OCI-M1 (cell line): ENCODE measurements at places on chromosomes 6 and 20.

GRCh38 chr6:56490993-56491392 is 151.7 kb downstream of the DST start:
- no peak for DNase-seq

DNA sequence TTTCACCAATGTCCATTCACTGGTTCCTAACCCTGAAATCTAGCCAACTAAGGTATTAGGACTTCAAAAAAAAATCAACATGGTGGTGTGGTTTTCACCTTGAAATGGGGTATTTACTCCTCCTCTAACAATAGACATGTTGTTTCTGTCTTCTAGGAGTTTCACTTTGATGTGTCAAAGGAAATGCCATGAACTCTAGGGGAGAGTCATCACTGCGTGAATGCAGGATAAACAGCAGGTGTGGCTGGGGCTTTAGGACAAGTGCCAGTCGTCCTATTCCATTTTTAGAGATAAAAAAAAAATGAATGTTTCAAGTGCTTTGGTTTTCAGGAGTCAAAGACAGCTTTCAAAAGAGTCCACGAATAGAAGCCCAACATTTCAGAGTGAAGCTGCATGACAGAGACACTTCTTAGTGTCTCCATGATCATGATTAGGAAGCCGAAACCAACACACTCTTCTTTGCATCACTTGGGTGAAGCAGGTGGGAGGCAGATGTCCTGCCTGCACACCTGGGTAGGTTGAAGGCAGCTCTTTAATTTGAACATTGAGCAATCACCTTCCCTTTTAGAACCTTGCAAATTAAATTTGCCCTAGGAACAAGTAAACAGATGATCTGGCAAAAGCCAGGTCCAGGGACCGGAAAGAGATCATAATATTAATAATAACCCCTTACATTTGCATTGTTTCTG is 328.5 kb upstream of the PRDM1 start:
- DNase-seq, result no peak

DNA sequence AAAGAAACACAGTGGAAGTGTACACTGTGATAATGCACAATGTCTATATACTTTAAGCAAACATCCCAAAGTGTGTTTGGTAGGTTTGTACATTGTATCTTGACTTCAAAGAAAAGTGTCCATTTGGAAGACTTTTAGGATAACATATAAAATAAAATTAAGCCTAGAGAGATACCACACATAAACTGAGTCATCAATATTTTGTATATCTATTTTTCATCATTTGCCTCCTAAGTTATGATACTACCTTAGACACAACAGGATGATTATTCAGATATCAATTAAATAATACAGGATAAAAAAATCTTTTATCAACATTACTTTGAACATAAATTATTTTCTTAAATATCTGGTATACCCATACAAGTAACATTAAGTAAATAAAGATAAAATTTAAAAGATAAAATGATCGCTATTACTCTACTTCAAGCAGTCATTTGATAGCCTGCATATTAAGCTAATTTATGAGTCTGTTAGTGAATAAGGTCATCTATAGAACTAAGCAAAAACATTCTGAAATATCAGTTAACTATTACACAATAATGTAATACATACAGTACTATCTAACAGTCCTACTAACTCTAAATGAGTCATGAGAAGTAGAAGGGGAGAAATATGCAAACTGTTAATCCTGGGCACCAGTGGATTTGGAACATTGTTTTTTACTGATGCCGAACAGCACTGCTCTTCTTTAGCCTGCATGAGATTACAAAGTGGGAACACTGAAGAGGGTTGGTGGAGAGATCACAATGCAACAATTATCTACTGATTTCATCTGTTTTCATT is 158.4 kb upstream of the SIM1 start:
- DNase-seq, result no peak

DNA sequence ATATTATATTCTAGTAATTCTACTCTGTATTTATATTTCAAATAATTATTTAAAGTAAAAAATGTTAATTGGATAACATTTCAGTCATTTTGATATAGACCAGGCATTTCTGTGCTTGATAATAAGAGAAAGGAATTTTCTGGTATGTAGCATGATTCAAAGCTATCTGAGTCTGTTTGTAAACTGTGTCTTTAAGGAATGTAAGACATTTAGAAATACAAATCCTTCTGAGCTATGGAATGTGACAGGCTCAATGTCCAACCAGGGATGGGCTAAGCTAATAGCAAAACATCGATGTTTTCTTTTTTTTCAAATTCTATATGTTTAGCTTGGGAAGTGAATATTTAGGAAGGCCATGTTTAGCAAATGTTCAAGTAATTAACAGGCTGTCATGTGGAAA is 41.5 kb upstream of the FAM83B start:
- DNase-seq, result no peak

- no peak for DNase-seq
Measured at GRCh38 chr6:48994811-48995210, 468.2 kb downstream of the MMUT start.

DNA sequence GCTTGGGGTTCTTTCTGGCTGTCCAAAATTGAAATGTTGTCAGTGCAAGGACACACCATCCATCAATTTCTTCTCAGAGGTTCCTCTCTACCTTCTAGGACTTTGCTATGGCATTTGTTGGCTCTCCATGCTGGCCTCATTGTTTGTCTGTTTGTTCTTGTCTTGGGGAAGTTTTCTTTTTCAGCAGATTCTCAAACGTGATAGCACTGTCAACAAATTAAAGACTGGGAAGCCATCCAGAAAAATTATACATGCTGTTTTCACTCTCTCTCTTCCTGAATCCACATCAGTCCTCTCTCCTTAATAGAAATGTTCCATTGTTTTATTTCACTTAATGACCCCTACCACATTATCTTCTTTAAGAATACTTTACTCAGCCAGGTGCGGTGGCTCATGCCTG is 130.4 kb downstream of the PCSK2 start:
- no peak for DNase-seq

GRCh38 chr20:52540509-52540908 is 348.9 kb upstream of the ZFP64 start:
- no peak for DNase-seq

DNA sequence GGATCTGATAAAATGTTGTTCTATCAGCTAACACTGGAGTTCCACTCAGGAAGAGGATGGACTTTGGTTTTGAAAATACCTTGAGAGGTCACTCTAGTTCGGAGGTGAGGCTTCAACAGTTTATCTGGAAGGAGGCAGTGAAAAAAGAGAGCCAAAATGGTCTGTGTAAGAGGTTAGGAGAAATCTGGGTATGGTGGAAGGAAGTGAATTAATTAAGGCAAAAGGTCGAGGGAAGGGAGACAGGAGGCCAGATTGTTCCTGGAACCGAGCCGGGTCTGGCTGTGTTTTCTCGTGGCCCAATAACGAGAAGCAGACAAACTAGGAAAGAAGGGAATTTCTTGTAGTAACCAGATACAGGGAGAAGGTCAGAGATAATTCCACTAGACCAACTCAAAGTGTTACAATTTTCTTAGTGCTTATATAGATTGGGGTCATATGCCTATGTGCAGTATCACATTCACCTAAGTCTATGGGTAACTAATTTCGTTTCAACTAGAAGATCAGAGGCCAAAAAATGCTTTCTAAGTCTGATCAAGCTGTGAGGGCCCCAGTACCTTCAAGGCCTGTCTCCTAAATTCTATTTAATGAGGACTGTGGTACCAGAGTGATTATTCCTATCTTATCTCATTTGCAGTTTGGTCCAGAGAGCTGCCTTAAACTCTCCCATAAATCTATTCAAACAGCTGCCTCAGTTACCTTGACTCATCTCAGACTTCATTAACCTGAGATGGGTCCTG is 96.0 kb upstream of the SNX9 start:
- DNase-seq, result no peak

- DNase-seq, result no peak
Measured at GRCh38 chr6:44388887-44389286, 1.4 kb downstream of the CDC5L start.

DNA sequence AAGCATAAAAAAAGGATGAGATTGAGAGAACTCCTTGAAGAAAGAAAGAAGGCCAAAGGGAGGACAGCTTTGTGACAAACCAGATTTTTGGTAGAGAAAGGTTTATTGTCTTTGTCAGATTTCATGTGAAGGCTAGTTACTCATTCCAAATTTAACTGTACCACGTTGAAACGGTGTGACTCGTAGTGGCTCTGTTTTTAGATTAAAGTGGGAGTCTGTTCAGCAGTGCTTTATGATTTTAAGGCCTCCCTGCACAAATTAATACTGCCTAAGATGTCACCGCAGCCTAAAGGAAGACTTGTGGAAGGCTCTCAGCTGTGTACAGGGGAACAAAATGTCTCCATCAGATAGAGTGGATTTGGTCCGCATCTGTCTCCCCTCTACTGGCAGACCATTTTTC is 35.9 kb downstream of the CDC40 start:
- no peak for DNase-seq

- DNase-seq, result peak; percentile 76
Measured at GRCh38 chr20:41738604-41739206, 120.5 kb upstream of the CHD6 start.

DNA sequence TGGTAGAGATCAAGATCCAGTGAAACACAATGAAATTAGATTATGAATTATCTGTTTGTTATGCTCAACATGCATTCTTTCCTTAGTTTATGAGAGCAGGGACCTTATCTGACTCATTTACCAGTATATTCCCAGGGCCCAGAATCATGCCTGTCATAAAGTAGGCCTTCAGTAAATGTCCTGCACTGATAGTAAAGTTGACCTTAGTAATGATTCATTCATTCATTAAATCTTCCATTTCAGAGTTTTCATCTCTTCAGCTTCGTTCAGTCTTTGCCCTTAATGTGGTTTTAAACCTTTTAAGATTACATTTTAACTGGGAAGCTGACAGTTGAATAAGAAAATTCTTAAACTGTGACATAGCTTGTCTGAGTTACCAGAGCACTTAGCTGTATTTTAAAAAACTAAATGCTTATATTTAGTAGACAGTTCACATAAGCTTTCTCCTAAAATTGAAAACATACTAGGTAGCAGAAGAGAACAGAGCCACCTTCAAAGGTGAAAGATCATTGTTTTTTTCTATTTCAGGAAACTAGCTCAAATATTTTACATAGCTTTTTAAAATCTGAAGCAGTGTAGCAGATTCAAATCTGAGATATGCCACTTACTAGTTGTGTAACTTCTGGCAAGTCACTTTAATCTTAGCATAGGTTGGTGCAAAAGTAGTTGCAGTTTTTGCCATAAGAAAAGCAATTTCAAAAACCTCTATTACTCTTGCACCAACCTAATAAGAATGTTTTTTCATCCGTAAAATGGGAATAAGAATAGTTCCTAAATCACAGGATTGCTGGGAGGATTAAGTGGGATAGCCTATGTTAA is 41.4 kb downstream of the MCM8 start:
- DNase-seq, result no peak

DNA sequence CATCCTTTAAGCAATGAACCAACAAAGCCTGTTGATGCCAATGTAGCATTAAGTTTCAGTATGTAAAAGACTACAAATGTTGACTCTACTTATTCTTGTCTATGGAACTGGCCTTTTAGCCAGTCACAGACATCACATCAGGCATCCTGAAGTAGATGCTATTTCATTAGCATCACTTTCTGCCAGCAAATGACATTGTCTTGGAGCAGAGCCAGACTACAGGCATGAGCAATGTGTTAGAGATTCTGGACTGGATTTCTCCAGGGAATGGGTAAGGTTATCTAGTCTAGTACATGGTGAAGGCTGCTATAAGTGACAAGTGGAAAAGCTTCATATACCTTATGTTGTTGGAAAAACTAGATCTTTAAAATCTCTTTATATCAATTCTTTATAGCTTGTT is 142.9 kb downstream of the ADGRB3 start:
- DNase-seq, result peak; percentile 42

DNA sequence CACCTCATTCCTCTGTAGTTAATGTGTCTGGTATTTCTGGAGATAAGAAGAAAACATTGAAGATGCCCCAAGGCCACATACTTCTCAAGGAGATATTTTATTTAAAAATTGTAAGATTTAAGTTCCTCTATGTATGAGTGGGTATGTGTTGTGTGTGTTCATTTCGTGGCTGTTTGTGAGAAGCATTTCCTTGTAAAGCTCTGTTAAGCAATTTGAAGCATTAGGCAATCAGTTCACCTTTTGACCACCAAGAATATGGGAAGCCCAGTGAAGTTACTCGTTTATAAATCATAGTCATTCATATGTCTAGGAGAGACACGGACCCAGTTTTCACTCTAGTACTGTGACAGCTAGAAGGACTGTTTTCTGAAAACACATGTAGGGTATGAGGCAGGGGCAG is 717.6 kb upstream of the MAP3K7 start:
- DNase-seq, result no peak

DNA sequence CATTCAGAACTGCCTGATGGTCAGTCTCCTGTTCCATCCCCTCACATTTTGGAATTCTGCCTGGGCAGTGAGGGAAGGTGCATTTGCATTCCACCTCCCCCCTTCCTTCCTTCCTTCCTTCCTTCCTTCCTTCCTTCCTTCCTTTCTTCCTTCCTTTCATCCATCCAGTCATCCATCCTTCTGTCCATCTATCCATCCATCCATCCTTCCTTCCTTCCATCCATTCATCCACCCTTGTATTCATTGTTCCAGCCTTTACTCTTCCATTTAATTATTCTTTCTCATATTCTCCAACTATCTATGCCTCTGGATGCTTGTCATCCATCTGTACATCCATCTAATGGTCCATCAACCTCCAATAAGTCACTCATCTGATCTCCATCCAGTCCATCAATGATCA is 14.0 kb downstream of the PCK1 start:
- DNase-seq, result no peak

GRCh38 chr6:108002365-108003221 is 44.6 kb upstream of the SEC63 start:
- DNase-seq, result no peak

GRCh38 chr20:1301031-1301529 is 27.9 kb downstream of the SDCBP2 start:
- peak; percentile 33 for DNase-seq

DNA sequence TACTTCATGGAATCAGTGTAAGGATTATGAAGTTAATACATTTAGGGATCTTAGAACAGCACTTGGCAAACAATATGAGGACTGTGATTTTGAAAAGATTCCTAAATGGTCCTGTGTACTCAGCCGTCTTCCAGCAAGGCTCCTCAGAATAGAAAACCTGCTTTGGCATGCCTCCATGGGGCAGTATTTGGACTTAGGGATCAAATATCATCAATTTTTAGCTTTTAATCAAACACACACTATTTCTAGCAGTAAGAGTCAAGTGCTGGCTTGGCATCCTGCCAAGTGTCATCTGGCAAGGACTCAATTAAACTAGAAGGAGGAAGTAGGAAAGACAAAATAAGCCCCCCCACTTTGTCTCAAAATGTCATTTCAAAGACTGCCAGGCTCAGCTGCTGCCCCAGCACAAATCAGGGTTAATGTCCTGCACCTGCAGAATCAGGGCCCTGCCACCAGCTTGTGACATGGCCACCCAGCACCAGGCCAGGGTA is 40.8 kb downstream of the IYD start:
- peak; percentile 75 for DNase-seq

- DNase-seq, result no peak
Measured at GRCh38 chr6:29792123-29793035, 35.2 kb upstream of the HLA-G start.

- DNase-seq, result peak; percentile 62
Measured at GRCh38 chr6:44263354-44264100, 1.8 kb downstream of the NFKBIE start.

GRCh38 chr6:116925088-116925794 is 48.2 kb downstream of the RFX6 start:
- no peak for DNase-seq
